Osteoblast (primary cell): ENCODE measurements at places on chromosomes 7 and 10. TPM values are rescaled to one million over a fixed set of nuclear protein-coding genes. Genes with fewer than 3 reads are reported as not detected.
A peak's percentile ranks its signal among the peaks of the same experiment; 100 is the strongest.

Gene MYH16
- under 0.01 TPM in 1 of 2 replicates, not detected in the other for total RNA-seq

Gene PDE1C
- 143 and 149 TPM in 2 replicates for total RNA-seq

- peak; percentile 84 for DNase-seq
- H3K4me3 ChIP-seq = no peak overlapping the region
- H3K4me1 ChIP-seq = peaks cover 9% of the 10 kb centered on the region
- H3K27me3 ChIP-seq = no peaks in the 10 kb centered on the region
- no peaks in the 10 kb centered on the region for H3K36me3 ChIP-seq
These were observed 168.9 kb upstream of the ASAH2 start for GRCh38 chr10:50420196-50420595.

DNA sequence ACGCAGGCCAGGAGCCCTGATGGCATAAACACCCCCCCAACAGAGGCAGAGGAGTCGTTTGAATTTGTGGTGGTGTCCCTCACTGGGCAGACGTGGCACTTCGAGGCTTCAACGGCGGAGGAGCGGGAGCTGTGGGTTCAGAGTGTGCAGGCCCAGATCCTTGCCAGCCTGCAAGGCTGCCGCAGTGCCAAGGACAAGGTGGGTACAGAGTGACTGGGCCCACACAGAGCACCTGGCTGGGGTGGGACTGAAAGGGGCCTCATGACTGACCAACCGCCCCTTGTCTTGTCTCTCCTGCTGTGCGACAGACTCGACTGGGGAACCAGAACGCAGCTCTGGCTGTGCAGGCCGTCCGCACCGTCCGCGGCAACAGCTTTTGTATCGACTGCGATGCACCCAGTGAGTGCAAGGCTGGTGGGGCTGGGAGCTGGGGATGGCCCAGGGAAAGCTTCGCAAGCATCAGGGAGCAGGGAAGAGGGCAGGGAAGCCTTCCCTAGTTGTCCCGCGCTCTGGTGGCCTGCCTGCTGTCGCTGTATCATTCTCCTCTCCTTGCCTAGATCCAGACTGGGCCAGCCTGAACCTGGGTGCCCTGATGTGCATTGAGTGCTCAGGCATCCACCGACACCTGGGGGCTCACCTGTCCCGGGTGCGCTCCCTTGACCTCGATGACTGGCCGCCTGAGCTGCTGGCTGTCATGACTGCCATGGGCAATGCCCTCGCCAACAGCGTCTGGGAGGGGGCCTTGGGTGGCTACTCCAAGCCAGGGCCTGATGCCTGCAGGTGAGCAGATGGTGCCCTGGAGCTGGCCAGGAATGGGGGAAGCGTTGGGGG, 25.4 kb downstream of the GBX1 start:
- H3K27me3 ChIP-seq = no peaks in the 10 kb centered on the region
- H3K36me3 ChIP-seq = peaks cover 28% of the 10 kb centered on the region
- H3K27ac ChIP-seq = no peak overlapping the region
- no peak for DNase-seq
- H3K4me1 ChIP-seq = no peaks in the 10 kb centered on the region

- no peak overlapping the region for H3K4me3 ChIP-seq
- no peaks in the 10 kb centered on the region for H3K27me3 ChIP-seq
- H3K27ac ChIP-seq = no peak overlapping the region
- no peaks in the 10 kb centered on the region for H3K36me3 ChIP-seq
These were observed 246.2 kb upstream of the PPP2R2D start for GRCh38 chr10:131654471-131655087.

DNA sequence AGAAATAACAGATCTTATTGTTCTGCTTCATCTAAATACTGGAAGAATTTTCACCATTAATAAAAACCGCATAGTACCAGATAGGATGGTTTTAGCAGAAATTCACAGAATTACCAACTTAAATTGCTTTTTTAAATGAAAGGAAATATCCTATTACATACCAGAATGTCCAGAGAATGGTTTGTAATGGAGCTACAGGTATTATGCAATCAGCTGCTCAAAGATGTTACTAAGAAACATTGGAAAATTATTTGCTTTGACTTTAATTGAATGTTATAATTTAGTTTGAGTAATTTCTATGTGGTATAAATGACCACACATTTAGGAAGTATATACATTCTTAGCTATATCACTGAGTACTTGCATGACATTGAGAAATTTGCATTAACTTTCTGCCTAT, 338.3 kb downstream of the ETV1 start:
- H3K4me1 ChIP-seq = no peaks in the 10 kb centered on the region
- no peaks in the 10 kb centered on the region for H3K36me3 ChIP-seq
- no peaks in the 10 kb centered on the region for H3K27me3 ChIP-seq
- no peak for DNase-seq

DNA sequence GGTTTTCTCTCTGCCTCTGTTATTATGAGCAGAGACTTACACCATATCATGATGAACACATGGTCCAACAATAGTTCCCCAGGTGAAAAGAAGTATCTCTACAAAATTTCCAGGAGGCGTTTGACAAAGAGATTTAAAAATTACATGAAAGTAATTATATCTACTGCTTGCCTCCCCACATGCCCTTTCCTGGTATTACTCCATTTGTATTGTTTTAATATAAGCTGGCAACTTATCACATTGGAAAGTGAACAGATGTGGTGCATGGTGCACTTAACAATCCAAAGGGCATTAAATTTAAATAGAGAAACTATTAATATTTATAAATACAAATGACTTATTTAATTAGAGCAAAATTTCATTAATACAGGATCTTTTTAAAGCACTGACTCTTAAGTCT, 638.2 kb downstream of the ANKRD7 start:
- H3K36me3 ChIP-seq = no peaks in the 10 kb centered on the region
- no peaks in the 10 kb centered on the region for H3K4me1 ChIP-seq

GRCh38 chr7:17146621-17147020, 151.8 kb upstream of the AHR start:
- H3K4me1 ChIP-seq = peaks cover 24% of the 10 kb centered on the region
- DNase-seq = no peak
- no peak overlapping the region for H3K4me3 ChIP-seq
- H3K36me3 ChIP-seq = no peaks in the 10 kb centered on the region

GRCh38 chr10:60258429-60258797, 131.3 kb downstream of the ANK3 start:
- DNase-seq = no peak
- no peak overlapping the region for H3K4me3 ChIP-seq
- no peaks in the 10 kb centered on the region for H3K27me3 ChIP-seq
- no peaks in the 10 kb centered on the region for H3K4me1 ChIP-seq
- no peak overlapping the region for H3K27ac ChIP-seq
